ENCODE measurements at places on chromosomes 5 and 9. TPM values are rescaled to one million over a fixed set of nuclear protein-coding genes. Genes with fewer than 3 reads are reported as not detected.

GRCh38 chr9:125296843-125297372, 35.3 kb downstream of the GAPVD1 start:
- DNase-seq: no peak

- DNase-seq: no peak
Measured at GRCh38 chr5:116395226-116395625, 179.4 kb downstream of the SEMA6A start.

DNA sequence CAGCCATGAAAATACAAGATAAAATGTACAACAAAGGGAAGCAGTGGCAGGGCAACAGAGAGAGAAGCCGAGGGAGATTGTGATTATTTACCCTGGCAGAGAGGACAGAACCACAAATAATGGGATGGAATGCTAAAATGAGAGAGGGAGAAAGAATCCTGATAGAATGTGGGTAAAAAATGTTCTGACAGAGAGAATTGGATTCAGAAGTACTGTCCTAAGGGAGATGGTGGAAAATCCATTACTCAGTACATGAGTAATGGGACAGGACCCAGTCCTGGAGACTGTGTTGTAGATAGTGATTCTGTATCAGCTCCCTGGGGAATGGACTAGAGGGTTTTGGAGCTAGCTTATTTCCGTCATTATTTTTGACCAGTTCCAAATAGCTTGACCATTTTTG, 831.5 kb downstream of the MAT2B start:
- DNase-seq: no peak

KIF24 gene
- 0.21 TPM for total RNA-seq

All from ascending aorta (tissue), 2 donors.